ENCODE measurements at places on chromosomes 12 and 14. TPM values are rescaled to one million over a fixed set of nuclear protein-coding genes. Genes with fewer than 3 reads are reported as not detected.

- H3K27me3 ChIP-seq, result no peaks in the 10 kb centered on the region
- H3K4me3 ChIP-seq, result no peak overlapping the region
- H3K36me3 ChIP-seq, result no peaks in the 10 kb centered on the region
- H3K27ac ChIP-seq, result no peak overlapping the region
- DNase-seq, result no peak
Measured at GRCh38 chr12:85564786-85565185, 271.4 kb downstream of the RASSF9 start.

DNA sequence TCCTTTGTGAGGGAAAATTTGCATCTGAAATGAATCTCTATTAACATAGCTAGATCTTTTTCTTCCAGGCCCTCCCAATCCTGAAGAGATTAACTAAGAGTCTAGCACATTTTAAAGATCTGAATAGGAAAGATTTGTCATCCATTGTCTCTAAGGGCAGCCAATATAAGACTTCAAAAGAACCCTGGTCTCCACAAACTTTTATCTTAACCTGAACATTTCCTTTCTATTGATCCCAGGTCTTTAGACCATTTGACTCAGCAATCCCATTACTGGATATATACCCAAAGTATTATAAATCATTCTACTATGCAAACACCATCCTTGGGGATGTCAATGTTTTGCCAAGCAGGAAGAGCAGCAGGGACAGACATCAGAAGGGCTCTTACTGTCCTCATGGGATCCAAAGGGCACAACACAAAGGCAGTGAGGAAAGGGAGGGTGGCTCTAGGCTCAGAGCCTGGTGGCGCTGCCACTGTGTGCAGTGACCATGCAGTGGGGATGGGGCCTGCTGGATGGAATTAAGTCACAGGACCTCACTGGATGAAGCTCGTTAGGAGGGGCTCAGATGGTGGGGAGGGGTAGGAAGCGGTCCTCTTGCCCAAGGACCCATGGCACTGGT is 12.7 kb upstream of the BDKRB2 start:
- no peak overlapping the region for H3K4me3 ChIP-seq
- H3K36me3 ChIP-seq, result no peaks in the 10 kb centered on the region
- peaks cover 40% of the 10 kb centered on the region for H3K27me3 ChIP-seq
- H3K4me1 ChIP-seq, result peaks cover 7% of the 10 kb centered on the region
- DNase-seq, result no peak
- no peak overlapping the region for H3K27ac ChIP-seq

Gene TMEM229B
- 0.37 TPM for total RNA-seq

Gene CLEC6A
- total RNA-seq, result not detected

GRCh38 chr14:42437809-42438208 is 831.1 kb downstream of the LRFN5 start:
- H3K4me3 ChIP-seq, result no peak overlapping the region
- DNase-seq, result no peak
- no peak overlapping the region for H3K27ac ChIP-seq

DNA sequence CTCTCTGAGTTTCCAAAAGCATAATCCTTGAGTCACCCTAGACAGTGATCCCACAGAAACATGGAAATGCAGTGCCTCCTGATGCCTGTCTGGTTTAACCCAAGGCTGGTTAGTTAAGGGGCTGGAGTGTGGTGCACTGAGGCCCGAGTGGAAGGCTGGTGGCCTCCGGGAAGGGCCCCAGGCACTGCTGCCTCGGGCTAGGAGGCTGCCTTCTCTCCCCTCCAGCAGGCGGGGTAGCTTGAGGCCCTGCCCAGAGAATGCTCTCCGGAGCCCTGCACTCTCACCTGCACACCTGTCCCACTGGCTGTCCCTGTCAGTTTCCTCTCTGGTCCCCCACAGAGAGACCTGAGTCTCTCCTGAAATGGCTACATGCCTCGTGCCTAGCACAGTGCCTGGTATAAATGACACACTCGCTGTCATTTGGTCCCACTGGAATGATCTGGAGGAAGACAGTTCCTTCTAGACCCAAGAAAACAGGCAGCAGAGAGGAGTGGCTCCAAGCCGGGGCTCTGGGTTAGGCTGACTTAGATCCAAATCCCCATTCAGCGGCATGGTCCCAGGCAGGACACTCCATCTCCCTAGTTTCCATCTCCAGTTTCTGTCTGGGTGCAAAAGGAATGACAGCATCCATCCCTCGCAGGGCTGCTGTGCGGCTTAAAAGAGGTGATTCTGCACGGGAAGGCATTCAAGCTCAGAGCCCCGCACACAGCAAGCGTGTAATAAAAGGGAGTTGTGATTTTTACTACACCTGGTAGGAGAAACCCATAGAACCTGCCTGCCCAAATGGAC is 54.0 kb downstream of the RBM19 start:
- no peak for DNase-seq
- peaks cover 13% of the 10 kb centered on the region for H3K36me3 ChIP-seq
- H3K4me3 ChIP-seq, result no peak overlapping the region

Gene TSHR
- total RNA-seq, result not detected

- H3K36me3 ChIP-seq, result no peaks in the 10 kb centered on the region
- no peaks in the 10 kb centered on the region for H3K4me1 ChIP-seq
- no peak overlapping the region for H3K27ac ChIP-seq
- DNase-seq, result no peak
- no peak overlapping the region for H3K4me3 ChIP-seq
- H3K27me3 ChIP-seq, result peaks cover 29% of the 10 kb centered on the region
Measured at GRCh38 chr12:22348208-22348607, 13.7 kb upstream of the ST8SIA1 start.

DNA sequence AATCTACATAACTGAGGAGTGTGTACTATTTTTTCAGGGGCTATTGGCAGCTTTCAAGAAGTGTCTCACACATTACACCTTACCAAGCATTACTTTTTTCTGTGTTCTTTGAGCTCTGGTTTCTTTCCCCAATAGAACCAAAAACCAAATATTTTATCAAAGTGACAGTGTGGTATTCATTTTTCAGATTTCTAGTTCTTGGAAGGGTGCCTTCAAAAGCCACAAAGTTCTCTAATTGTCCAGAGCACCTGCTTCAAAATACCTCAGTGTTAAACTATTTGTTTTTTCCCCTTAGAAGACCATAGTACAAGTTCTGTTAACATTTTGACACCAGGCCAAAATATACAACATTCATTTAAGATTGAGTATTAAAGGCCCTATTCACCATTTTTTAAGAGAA is 515.7 kb downstream of the ETNK1 start:
- no peak overlapping the region for H3K4me3 ChIP-seq
- no peak overlapping the region for H3K27ac ChIP-seq
- no peaks in the 10 kb centered on the region for H3K36me3 ChIP-seq

GRCh38 chr12:68617160-68617926 is 6.6 kb downstream of the RAP1B start:
- H3K4me1 ChIP-seq, result peaks cover 82% of the 10 kb centered on the region
- no peaks in the 10 kb centered on the region for H3K27me3 ChIP-seq
- H3K27ac ChIP-seq, result peak overlapping the region; percentile 83
- H3K36me3 ChIP-seq, result peaks cover 13% of the 10 kb centered on the region
- H3K4me3 ChIP-seq, result no peak overlapping the region

DNA sequence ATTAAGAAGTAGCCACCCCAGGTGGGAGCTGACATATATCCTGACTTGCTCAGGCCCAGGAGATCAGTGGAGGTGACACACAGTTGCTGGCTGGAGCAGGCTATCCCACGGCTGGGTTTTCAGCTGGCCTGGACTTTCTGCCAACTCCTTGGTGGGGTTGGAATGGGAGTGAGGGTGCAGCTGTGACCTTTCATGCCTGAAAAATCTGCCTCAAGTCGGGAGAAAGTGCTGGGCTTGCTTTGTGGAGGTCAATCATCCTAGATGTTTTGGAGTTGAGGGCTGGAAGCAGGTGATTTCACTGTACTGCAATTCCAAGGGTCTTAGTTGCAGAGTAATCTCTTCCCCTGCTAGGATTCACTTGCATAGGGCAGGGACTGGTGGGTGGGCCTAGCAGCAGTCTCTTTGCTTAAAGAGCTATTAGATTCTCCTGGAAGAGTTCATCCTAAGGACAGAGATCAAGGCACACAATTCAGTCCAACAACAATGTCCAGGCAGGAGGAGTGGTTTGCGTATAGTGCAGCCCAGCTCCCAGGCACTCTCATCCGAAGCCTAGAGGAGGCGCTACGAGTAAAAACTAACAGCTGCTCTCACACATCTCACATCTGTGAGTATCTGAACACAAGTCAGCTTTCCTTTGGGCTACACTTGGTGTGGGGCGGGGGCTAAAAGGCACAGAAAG is 98.1 kb downstream of the GAS2L3 start:
- no peaks in the 10 kb centered on the region for H3K36me3 ChIP-seq
- H3K27me3 ChIP-seq, result peaks cover 24% of the 10 kb centered on the region
- no peak overlapping the region for H3K4me3 ChIP-seq
- peaks cover 2% of the 10 kb centered on the region for H3K4me1 ChIP-seq

Gene SLC10A1
- total RNA-seq, result not detected

DNA sequence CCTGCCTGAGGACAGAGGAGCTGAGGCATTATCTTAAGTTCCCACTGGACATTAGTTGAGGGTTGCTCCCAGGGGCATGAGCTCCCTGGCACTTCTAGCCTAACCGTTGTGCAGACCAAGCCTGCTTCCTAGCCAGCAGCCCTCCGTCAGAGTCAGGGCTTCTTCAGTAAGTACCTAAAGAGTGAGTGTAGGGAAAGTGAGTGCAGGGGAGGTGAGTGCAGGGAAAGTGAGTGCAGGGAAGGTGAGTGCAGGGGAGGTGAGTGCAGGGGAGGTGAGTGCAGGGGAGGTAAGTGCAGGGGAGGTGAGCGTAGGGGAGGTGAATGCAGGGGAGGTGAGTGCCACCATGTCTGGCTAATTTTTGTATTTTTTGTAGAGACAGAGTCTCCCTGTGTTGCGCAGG is 190.5 kb downstream of the ESRRB start:
- no peak overlapping the region for H3K27ac ChIP-seq
- H3K4me3 ChIP-seq, result no peak overlapping the region
- H3K4me1 ChIP-seq, result no peaks in the 10 kb centered on the region
- H3K36me3 ChIP-seq, result no peaks in the 10 kb centered on the region
- no peak for DNase-seq

Gene TAS2R7
- not detected for total RNA-seq

- no peaks in the 10 kb centered on the region for H3K27me3 ChIP-seq
- no peaks in the 10 kb centered on the region for H3K36me3 ChIP-seq
- H3K4me3 ChIP-seq, result no peak overlapping the region
Measured at GRCh38 chr12:93027041-93027440, 97.9 kb upstream of the EEA1 start.

- H3K27ac ChIP-seq, result no peak overlapping the region
- no peak overlapping the region for H3K4me3 ChIP-seq
- no peaks in the 10 kb centered on the region for H3K4me1 ChIP-seq
- H3K27me3 ChIP-seq, result no peaks in the 10 kb centered on the region
- no peak for DNase-seq
Measured at GRCh38 chr14:84927096-84927827, 602.7 kb upstream of the FLRT2 start.

- H3K36me3 ChIP-seq, result no peaks in the 10 kb centered on the region
- no peaks in the 10 kb centered on the region for H3K27me3 ChIP-seq
- H3K4me1 ChIP-seq, result no peaks in the 10 kb centered on the region
- no peak overlapping the region for H3K27ac ChIP-seq
- H3K4me3 ChIP-seq, result no peak overlapping the region
Measured at GRCh38 chr12:97921979-97922722, 459.5 kb downstream of the RMST start.

DNA sequence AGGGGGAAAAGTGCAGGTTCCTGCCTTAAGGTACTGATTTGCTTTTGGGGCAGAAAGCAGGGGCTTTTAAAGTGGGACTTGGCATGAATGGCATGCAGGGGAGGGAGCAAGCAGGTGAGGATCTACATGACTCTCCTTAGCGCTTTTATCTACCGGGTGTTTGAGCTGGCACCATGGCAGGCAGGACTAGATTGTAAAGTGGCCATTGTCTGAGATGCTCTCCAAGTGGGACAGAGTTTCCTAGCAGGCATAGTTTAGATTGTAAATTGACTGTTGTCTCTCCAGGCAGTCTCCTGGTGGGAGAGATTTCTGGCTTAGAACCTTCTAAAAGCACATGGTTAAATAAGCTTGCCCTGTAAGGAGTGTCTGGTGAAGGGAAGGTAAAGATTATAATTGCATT is 5.3 kb upstream of the DICER1 start:
- no peak overlapping the region for H3K4me3 ChIP-seq
- DNase-seq, result no peak
- H3K27me3 ChIP-seq, result no peaks in the 10 kb centered on the region
- H3K27ac ChIP-seq, result no peak overlapping the region
- H3K36me3 ChIP-seq, result peaks cover 1% of the 10 kb centered on the region

DNA sequence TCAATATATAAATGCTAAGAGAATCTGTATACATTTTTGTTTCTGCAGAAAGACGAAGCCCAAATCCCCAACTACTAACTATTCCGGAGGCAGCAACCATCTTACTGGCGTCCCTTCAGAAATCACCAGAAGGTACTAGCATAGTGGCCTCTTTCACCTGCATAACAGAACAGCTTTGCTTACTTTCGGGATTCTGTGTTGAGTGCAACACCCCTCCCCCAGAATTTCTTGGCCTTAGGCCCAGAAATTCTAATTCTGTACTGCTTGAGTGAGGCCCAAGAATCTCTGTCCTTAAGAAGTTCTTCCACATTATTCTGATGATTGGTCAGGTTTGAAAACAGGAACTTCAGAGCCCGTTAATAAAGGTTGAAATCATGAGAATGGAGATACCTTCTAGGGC is 2.9 kb downstream of the SPX start:
- no peak overlapping the region for H3K27ac ChIP-seq
- H3K4me3 ChIP-seq, result no peak overlapping the region
- peaks cover 3% of the 10 kb centered on the region for H3K36me3 ChIP-seq
- no peak for DNase-seq
- no peaks in the 10 kb centered on the region for H3K27me3 ChIP-seq

- peak; percentile 59 for DNase-seq
- no peaks in the 10 kb centered on the region for H3K27me3 ChIP-seq
- H3K36me3 ChIP-seq, result no peaks in the 10 kb centered on the region
- H3K4me1 ChIP-seq, result peaks cover 10% of the 10 kb centered on the region
Measured at GRCh38 chr14:92491782-92492181, 21.8 kb upstream of the RIN3 start.

Gene IPO8
- 51.4 TPM for total RNA-seq

Gene OAS2
- not detected for total RNA-seq

- no peak overlapping the region for H3K27ac ChIP-seq
- H3K4me3 ChIP-seq, result no peak overlapping the region
- peaks cover 4% of the 10 kb centered on the region for H3K4me1 ChIP-seq
Measured at GRCh38 chr14:101405171-101405883, 156.0 kb upstream of the DIO3 start.

GRCh38 chr12:2879853-2880252 is 2.8 kb downstream of the RHNO1 start:
- H3K36me3 ChIP-seq, result no peaks in the 10 kb centered on the region
- H3K4me1 ChIP-seq, result peaks cover 18% of the 10 kb centered on the region
- no peaks in the 10 kb centered on the region for H3K27me3 ChIP-seq
- no peak overlapping the region for H3K4me3 ChIP-seq
- DNase-seq, result no peak

Gene HOXC12
- not detected for total RNA-seq

DNA sequence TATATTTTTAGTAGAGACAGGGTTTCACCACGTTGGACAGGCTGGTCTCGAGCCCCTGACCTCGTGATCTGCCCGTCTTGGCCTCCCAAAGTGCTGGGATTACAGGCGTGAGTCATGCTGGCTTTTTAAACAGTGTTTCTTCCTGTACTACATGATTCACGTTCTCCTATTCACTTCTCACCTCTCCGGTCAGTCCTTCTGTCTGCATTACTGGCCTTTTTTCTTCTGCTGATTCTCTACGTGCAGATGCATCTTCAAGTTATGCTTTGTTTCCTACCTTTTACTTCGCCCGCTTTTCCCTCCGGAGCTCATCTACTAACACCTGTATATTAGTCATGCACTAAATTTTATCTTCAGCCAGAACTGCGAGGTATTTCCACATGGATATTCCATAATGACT is 296.2 kb upstream of the FLRT2 start:
- no peaks in the 10 kb centered on the region for H3K36me3 ChIP-seq
- H3K4me1 ChIP-seq, result peaks cover 14% of the 10 kb centered on the region
- no peak overlapping the region for H3K27ac ChIP-seq
- no peak overlapping the region for H3K4me3 ChIP-seq

GRCh38 chr14:77808250-77808649 is 8.3 kb downstream of the ADCK1 start:
- no peaks in the 10 kb centered on the region for H3K27me3 ChIP-seq
- H3K36me3 ChIP-seq, result no peaks in the 10 kb centered on the region
- DNase-seq, result no peak
- H3K27ac ChIP-seq, result no peak overlapping the region
